Stimulated activated CD8-positive, alpha-beta memory T cell treated with anti-CD3 and anti-CD28 coated beads, Interleukin-7, amount 100 ng/mL, for 1 hour (primary cell): ENCODE measurements at places on chromosomes 7 and 10.

- DNase-seq = no peak
Observed at GRCh38 chr10:88793712-88794299, 8.7 kb upstream of the LIPM start.

GRCh38 chr10:119250641-119251314 lies 43.4 kb downstream of the GRK5 start:
- no peak for DNase-seq

- DNase-seq = peak; percentile 27
Observed at GRCh38 chr7:101602484-101603241, 26.4 kb downstream of the MYL10 start.

DNA sequence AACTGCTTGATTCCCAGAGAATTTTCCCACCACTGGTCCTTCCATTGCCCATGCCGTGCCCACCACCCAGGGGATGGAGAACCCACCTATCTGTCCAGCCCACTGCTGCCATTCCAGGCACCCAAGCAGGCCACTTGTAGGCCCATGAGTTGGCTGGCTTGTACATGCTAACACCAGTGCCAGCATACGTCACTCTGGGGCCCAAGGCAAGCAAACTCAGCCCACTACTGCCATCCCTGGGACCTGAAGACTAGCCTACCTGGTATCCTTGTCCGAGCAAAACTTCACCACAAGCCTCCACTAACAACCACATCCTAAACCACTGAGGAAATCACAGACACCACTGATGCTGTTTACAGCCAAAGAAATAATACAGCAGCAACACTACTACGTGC lies 44.7 kb upstream of the CDK6 start:
- no peak for DNase-seq

DNA sequence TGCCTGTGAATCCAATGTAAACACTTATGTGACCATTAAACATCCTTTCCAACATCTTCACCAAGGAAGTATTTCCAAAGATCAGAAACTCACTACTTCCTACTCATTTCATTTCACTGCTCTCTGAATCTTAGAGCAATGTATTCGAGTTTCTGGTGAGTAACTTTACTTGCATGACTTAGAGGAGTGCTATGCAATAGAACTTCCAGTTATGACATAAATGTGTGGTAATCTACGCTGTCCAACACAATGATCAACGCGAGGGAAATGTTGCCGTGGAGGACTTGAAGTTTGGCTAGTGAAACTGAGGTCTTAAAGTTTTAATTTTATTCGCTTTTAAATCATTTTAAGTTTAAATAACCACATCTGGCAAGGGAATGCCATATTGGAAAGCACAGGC lies 1326.3 kb downstream of the XPNPEP1 start:
- no peak for DNase-seq

GRCh38 chr10:79022565-79023230 lies 46.1 kb upstream of the ZMIZ1 start:
- no peak for DNase-seq

DNA sequence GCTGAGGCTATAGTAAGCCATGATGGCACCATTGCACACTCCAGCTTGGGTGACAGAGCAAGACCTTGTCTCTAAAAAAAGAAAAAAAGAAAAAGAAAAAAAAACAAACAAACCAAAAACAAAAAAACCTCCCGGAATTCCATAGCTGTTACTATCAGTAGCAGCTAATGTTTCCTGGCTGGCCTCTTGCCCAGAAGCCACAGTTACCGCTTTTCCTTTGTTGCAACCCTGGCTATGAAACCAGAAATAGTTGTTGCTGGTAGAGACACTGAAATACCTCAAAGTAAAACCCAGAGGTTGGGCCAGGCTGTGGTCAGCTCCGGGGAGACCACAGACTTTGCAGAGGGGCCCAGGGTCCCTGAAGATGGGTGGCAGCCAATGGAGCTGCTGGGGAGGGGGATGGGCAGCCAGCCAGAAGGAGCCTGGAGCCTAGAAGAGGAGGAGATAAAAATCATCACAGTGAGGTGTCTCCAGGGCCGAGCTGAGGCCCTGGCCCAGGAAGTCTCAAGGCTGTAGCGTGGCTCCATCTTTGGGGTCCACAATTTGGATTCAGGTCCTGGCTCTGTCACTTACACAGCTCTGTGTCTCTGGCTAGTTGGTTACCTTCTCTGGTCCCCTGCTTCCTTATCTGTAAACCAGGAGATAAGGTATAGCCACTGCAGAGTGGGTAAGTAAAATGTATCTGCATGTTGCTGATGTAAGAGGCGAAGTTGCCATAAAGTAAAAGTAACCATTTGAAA lies 3.4 kb upstream of the CHST12 start:
- no peak for DNase-seq

DNA sequence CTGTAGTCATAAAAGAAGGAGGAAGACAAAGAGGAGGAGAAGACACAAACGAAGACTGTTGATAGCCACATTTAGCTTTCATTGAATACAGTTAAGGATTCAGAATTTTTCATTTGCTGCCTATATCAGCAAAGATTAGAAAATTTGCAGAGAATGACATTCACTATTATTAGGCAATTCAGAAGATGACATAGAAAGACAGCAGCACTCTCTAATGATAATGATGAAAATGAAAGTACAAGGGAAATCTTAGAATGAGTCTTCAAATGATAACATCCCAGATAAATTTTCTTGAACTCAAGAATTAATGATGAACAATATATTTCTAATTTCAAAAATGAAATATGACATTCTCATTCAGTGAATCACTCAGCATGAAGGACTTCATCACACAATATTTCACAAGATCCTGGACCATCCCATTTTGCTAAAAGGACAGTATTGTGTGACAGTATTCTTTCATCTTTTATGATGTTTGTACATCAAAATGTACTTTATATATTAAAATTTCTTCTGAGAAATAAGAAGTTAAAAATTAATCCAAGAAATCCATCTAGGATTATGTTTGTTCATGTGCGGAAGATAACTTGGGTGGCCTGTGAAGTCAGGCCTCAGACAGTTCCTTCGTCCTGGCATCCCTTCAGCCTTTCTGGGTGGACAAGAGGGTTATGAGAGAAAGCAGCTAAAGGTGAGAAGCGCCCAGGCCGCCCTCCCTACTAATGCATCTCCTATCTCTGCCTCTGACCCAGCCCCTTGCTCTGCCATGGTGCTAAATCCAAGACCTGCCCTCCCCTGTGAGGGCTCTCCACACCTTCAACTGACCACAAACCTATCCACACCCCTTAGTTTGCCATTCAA lies 47.4 kb upstream of the CAMK2B start:
- no peak for DNase-seq

DNA sequence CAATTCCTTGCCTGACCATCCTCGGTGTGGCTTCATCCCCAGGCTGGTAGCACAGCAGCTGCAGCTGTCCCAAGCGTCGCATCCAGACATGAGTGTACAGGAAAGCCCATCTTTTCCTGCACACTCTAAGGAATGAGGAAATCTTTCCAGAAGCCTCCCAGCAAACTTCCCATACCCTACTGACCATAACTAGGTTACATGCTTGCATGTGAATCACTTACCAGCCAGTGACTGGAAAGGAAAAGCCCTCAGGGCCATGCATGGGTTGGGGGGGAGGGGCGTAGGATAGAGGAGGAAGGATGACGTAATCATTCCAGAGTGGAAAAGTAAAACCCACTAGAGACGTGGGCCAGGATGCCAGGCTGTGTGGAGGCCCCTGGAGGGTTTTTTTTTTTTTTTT lies 18.9 kb upstream of the ZNF212 start:
- no peak for DNase-seq

- no peak for DNase-seq
Observed at GRCh38 chr10:102997998-102998397, 79.9 kb downstream of the CNNM2 start.

DNA sequence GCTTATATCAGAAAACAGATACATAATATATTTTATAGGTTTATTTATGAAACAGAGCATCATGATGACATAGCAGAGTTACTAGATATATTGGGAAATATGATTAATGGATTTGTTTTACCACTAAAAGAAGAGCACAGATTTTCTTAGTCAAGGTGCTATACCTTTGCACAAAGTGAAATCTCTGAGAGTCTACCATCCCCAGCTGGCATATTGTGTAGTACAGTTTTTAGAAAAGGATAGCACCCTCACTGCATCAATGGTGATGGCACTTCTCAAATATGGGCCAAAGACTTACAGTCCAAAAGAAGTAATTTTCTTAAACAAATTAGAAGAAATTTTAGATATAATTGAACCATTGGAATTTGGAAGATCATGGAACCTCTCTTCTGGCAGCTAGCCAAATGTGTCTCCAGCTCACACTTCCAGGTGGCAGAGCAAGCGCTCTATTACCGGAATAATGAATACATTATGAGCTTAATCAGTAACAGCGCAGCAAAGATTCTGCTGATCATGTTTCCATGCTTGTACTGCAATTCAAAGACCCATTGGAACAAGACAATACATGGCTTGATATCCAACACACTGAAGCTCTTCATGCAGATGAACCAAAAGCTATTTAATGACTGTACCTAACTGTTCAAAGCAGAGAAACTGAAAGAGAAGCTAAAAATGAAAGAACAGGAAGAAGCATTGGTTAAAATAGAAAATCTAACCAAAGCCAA lies 21.9 kb upstream of the CREB3L2 start:
- DNase-seq = no peak

DNA sequence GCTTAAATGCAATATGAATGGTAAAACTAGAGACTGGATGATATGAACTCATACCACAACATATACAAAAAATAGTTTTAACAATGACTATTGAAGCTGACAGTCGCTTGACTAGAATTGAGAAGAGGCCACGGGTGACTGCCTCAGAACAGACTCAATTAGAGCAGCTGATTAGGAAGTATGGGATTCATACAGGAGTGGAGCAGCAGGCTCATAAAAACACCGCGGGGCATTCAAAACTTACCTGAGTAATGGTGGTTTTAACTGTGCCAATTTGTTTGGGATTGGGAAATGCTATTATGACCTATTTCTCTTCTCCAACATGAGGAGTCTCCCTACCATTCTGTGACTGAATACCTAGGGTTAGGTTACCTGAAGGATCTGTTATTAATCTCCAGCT lies 2.1 kb downstream of the CADPS2 start:
- no peak for DNase-seq

- DNase-seq = no peak
Observed at GRCh38 chr7:68971634-68972340, 626.5 kb upstream of the AUTS2 start.

- DNase-seq = no peak
Observed at GRCh38 chr7:152759949-152760853, 649 bp downstream of the ACTR3B start.

GRCh38 chr7:5631152-5631551 lies 150.3 kb downstream of the RNF216 start:
- DNase-seq = no peak

DNA sequence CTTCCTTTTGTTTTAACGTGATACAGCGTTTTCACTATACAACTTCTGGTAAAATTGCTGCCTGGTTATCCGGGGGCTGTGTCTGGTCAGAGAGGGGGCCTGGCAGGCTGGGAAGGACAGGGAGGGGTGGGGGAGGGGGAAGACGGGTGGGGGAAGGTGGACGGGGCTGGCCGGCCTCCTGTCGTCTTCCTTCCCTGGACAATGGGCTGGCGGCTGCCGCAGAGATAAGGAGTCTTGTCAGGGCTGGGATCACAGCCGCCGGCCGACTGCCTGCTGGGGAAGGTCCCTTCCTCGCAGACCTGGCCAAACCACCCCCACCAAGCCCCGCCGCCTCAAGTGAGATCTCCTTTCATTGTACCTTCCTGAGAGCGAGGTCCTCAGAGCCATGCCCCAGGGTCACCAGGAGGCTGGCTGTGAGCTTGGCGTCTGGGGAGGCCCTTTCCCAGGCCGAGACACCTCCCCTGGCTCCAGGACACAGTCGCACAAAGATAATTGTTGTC lies 151.2 kb upstream of the TNRC18 start:
- no peak for DNase-seq

GRCh38 chr7:92735707-92736106 lies 100.7 kb downstream of the CDK6 start:
- no peak for DNase-seq
